ENCODE measurements at places on chromosomes 5 and 9.

DNA sequence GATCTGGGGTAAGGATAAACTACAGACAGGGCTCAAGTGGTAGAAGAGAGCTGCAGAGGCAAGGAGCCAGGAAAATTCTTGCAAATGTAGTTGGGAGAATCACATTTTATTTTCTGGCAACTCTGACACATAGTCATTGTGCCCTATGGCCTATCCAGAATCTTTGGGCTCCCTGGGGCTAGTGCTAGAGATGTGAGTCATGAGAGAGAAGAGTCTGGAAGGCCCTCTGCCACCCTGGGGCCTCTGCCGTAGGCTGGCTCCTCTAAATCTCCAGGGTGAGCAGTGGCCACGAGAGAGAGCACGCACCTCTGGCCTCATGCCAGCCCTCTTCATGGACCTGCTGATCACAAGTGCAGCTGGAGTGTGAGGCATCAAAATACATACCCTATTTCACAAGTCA lies 74.3 kb upstream of the SSBP2 start:
- DNase-seq: no peak

DNA sequence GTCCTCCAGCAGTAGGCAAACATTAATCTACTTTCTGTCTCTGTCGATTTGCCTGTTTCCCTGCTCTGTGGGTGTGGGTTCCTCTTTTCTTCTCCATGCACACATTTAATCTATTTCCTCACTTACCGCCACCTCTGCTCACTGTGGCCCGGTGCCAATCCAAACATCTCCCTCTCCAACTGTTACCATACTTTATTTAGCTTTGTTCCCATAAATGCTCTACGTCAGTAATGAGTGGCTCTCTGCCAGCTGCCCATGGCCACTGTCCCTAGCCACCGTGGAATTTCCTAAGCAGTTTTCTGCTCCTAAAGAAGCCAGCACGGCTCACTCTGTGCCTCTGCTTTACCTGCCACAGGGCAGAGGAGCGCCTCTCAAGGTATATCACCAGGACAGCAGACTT lies 19.5 kb upstream of the GOLPH3 start:
- DNase-seq: no peak

GRCh38 chr9:16637911-16638310 lies 232.6 kb downstream of the BNC2 start:
- no peak for DNase-seq

GRCh38 chr9:126398403-126399058 lies 71.9 kb downstream of the MVB12B start:
- peak; percentile 86 for DNase-seq

DNA sequence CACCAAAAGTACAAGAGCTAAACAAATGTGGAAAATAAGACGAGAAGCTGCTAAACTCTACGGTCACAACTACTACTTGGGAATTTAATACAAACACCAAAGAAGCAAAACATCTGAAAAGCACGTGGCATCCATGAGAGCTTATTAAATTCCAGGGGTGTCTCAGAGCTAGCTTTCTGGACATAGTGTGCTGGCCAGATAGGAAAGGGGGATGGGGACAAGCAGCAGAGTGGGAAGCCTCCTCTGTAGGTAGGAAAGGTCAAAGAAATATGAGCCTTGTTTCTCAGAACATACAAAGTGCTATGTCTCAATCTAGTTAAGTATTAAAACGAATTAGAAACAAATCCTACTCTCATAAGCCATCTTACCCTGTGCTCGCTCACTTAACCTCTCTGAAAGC lies 51.3 kb upstream of the GOLPH3 start:
- DNase-seq: no peak

- no peak for DNase-seq
Measured at GRCh38 chr5:160385496-160385895, 14.4 kb downstream of the FAM200C start.

Measured in stimulated activated naive CD8-positive, alpha-beta T cell treated with anti-CD3 and anti-CD28 coated beads, Interleukin-15, Interleukin-2, amounts not matched to agents 100 U/mL and 50 U/mL, for 24 hours (primary cell).